Daoy (cell line): ENCODE measurements at places on chromosomes 2 and 18.

GRCh38 chr2:200311139-200311538 is 4.6 kb downstream of the SPATS2L start:
- DNase-seq = no peak

DNA sequence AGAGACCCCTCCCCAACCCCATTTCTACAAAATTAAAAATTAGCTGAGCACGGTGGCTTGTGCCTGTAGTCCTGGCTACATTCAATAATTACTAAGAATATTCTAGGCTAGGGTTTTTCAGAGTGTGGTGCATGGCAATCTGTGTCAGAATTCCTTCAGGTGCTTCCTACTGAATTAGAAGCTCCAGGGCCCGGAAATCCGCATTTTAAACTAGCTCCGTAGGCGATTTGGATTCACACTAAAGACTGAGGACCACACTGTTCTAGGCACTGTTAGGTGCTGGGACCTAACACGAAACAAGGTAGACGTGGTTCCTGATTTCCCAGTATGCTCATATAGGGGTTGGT is 628 bp upstream of the ZFAND2B start:
- DNase-seq = no peak

GRCh38 chr2:21468624-21469023 is 344.9 kb downstream of the TDRD15 start:
- no peak for DNase-seq

DNA sequence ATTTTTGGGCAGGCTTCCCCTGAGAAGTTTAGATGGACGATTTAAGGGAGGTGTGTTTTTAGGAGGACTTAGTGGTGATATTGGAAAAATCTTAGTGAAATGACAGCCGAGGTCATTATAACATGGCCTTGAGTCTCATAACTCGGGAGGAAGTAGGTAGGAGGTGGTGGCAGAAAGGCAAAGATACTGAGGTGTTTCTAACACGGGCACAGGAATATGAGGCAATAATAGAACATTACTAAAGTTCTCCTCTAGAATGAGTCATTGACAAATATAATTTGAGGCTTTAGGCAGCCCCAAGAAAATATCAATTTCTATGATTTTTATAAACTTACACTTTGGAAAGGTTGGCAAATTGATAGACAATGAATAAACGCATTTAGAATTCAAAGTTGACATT is 146.1 kb upstream of the ZEB2 start:
- DNase-seq = no peak

GRCh38 chr2:19600506-19600905 is 242.1 kb upstream of the OSR1 start:
- no peak for DNase-seq

- DNase-seq = no peak
These were observed 513.5 kb downstream of the TRIB2 start for GRCh38 chr2:13230221-13230620.

- DNase-seq = no peak
These were observed 192.0 kb downstream of the ALK start for GRCh38 chr2:29729401-29729800.

- no peak for DNase-seq
These were observed 1325.2 kb upstream of the DDX18 start for GRCh38 chr2:116489292-116489691.

DNA sequence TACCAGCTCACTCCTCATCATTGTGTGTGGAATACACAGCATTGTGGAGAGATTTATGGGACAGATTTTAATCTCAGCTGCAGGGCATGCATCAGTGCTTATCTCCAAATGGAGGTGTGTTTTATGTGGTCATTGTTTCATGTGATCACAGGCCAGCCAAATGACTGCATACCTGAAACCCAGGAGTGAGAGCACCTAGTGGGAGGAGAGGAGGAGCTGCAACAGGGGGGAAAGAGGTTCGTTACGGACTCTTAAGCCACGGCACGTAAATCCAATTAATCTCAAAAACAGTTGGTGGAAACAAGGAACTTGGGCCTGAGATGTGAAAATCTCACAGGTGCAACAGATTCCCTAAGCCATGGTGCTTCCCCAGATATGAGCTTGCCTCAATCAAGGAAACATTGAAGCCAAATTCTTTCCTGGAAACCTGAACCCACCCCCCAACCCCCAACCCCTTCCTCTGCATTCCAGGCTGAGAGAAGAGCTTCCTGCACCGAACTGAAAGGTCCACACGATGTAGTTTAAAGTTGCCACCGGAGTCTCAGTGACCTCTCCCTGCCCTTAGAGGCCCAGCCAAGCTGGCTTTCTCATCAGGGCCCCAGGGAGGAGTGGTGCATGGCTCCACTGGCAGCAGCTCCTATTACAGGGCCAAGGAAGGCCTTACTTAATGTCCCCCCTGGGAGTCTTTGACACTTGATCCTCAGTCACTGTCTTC is 167.4 kb downstream of the C1D start:
- no peak for DNase-seq

DNA sequence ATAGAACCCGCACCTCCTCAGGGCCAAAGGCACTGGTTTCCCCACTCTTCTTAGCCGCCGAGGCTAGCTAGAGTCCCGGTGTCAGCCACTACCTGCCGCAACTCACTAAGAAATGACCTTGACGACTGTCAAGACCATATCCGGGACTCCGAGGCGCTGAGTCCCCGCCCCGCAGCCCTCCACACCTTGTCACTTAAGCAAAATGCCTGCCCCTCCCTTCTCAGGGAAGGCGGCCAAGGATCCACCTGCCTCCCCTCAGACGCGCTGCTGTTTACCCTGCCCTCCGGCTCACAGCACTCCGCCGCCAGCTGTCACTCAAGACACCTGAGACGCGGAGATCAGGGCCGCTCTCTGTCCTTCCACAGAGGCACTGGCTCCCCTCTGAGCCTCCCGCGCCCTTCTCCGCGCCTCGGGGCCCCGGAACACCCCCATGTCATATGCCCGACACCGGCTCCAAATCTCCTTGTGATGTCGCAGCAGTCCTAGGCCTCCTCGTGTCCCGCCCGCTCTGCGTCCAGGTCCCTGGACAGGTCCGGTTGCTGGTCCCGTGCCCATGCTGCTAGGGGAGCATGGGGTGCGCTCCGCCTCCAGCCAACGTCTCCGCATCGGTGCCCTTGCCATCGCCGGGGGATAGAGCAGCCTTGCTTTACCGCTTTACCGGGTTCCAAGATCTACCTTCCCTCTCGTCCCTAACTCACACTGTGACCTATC is 32.5 kb upstream of the REG3G start:
- DNase-seq = peak; percentile 7

- DNase-seq = no peak
These were observed 769 bp downstream of the FAM110C start for GRCh38 chr2:45342-46130.

- no peak for DNase-seq
These were observed 24.6 kb upstream of the NOTO start for GRCh38 chr2:73177645-73178255.

GRCh38 chr2:206378835-206379234 is 64.5 kb upstream of the ADAM23 start:
- peak; percentile 10 for DNase-seq

DNA sequence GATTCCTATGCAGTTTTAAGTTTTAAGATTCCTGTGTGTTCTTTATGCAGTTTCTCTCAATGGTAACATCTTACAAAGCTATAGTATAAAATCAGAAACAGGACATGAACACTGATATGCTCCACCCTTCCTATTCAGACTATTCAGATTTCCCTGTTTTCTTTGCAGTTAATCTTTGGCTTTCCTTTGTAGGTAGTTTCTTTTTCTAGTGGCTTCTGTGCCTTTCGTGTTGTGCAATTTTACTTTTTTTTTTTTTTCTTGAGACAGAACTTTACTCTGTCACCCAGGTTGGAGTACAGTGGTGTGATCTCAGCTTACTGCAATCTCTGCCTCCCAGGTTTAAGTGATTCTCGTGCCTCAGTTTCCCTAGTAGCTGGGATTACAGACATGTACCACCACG is 94.9 kb upstream of the RNU4ATAC start:
- no peak for DNase-seq

- DNase-seq = no peak
These were observed 100.7 kb upstream of the ZFP36L2 start for GRCh38 chr2:43327119-43327518.

DNA sequence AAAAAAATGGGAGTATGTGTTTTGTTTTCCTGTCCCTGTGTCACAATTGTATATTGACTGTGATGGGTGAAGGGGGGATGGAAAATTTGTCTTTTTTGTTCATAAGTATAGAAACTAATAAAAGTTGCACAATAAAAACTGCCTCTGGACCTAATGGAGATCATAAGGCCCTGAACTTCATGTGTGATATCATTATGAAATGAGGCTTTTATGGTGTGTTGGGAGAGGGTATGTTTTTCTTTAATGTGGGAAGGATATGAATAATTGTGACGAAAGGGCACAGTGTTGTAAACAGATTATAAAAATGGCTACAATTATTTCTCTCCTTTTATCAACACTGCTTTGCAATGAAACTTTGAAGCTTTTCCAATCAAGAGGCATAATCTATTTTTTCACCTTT is 1889.3 kb upstream of the CELF4 start:
- no peak for DNase-seq

DNA sequence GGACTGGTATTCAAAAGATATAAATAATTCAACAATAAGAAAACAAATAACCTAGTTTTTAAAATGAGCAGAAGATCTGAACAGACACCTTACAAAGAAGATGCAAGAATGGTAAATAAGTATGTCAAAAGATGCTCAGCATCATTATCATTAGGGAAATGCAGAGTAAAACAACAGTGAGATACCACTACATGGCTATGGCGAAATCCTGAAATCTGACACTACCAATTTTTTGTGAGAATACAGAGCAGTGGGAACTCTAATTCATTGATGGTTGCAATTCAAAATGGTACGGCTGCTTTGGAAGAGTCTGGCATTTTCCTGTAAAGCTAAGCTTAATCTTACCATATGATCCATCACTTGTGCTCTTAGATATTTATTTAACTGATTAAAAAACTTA is 151.8 kb downstream of the UBR3 start:
- no peak for DNase-seq

DNA sequence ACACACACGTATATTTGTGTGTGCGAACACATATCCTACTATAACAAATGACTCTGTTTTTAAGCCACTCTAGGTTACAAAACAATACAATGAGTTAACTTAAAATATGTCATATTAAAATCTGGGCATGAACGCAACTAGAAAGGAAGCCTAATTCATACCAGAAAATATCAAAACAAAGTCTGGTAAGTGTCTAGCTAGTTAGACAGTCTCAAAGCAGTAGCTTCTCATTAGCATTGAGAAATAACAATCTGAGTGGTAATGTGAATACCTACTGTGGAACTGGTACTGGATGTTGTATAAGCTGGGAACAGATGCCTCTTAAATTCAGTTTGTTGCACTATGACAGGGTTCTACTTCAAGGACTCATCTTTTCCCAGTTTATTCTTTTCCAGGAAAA is 32.5 kb upstream of the WIPF1 start:
- no peak for DNase-seq

- DNase-seq = peak; percentile 55
These were observed 49.1 kb upstream of the SLC14A2 start for GRCh38 chr18:45566025-45566740.

- DNase-seq = no peak
These were observed 17.3 kb downstream of the PTPN18 start for GRCh38 chr2:130372833-130373807.

- no peak for DNase-seq
These were observed 60.8 kb upstream of the PGAP1 start for GRCh38 chr2:196987298-196987648.

DNA sequence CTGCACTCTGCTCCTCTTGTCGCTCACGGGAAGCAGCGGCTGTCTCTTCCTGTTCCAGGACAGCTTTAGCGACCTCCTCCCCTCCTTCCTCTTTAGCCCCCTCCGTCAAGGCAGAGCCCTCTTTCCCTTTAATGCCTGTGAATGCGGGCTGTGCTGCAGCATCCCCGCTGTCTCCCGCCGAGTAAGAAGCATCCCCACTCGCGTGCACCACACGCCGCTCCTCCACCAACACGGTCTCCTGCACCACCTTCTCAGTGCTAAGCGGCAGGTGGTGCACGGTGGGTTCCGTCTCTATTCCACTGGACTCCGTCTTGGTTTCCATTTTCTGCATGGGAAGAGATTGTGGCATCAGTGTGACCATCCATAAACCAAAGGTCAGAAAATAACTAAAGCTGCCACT is 101.6 kb upstream of the ZBTB14 start:
- no peak for DNase-seq

- no peak for DNase-seq
These were observed 199.9 kb upstream of the PKDCC start for GRCh38 chr2:41847744-41848441.

DNA sequence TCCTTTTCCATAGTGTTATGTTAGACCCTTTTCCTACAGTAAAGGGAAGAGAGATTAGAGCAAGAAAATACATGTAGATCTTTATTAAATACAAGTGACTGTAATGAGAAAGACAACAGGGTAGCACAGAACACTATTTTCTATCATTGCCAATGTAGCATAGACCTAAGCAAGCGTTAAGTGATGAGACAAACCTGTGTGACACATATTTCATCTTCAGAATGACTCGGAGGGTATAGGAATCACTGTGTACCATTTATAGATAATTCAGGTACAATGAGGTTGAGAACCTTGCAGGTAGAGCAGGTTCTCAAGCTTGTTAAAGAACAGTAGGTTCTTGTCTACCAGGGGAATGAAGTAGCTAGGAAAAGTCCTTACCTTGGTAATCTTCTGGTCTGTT is 15.9 kb downstream of the PDIA6 start:
- no peak for DNase-seq

GRCh38 chr2:152465541-152465940 is 130.6 kb downstream of the FMNL2 start:
- peak; percentile 39 for DNase-seq

DNA sequence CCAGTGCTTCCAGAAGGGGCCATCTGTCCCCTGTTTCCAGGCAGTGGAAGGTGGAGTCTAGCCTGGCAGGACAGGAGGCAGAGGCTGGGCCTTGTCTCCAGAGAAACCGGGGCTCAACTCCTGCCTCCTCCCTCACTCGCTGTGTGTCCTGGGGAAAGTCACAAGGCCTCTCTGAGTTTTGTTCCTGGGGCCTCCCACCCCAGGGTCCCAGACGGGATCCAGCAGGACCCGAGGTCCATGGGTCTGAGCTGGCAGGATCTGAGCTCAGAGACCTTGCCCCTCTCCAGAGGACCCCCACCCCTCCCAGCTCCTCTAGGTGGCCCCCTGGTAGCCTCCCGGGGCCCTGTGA is 72.2 kb upstream of the TAF1B start:
- no peak for DNase-seq

- no peak for DNase-seq
These were observed 39.3 kb downstream of the MTCL1 start for GRCh38 chr18:8744656-8745055.
